ENCODE measurements at places on chromosomes 3 and 15.

- DNase-seq, result no peak
Measured at GRCh38 chr3:25419251-25419650, 8.8 kb upstream of the RARB start.

DNA sequence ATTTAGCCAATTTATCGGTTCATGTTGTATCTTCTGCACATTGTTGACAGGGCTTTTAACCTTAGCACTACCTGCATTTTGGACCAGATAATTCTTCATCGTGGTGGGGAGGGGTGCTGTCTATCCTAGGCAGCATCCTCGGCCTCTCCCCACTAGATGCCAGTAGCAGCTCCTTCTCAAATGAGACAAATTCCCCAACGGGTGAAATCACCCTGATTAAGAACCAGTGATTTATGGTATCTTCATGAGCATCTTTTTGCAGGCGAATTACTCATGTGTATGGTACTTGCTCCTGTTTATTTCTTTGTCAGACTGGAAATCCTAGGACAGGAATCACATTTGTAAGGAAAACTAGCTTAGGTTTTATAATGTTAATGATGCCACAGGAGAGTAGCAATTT, 68.0 kb downstream of the C3orf70 start:
- no peak for DNase-seq

- no peak for DNase-seq
Measured at GRCh38 chr3:154588831-154589230, 158.8 kb upstream of the GPR149 start.

- no peak for DNase-seq
Measured at GRCh38 chr3:194350726-194351071, 429 bp downstream of the CPN2 start.

- no peak for DNase-seq
Measured at GRCh38 chr3:46447228-46447985, 17.3 kb downstream of the LTF start.

DNA sequence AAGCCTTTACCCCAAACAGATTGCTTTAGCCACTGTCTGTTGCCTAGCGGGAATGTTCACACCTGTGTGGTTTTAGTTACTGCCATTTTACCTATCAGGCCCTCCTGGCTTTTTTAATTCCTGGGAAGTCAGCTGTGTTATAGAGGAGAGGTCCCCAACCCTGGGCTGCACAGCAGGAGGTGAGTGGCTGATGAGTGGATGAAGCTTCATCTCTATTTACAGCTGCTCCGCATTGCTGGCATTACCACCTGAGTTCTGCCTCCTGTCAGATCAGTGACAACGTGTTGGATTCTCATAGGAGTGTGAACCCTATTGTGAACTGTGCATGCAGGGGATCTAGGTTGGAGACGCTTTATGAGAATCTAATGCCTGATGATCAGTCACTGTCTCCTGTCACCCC, 127.0 kb downstream of the MBNL1 start:
- no peak for DNase-seq

DNA sequence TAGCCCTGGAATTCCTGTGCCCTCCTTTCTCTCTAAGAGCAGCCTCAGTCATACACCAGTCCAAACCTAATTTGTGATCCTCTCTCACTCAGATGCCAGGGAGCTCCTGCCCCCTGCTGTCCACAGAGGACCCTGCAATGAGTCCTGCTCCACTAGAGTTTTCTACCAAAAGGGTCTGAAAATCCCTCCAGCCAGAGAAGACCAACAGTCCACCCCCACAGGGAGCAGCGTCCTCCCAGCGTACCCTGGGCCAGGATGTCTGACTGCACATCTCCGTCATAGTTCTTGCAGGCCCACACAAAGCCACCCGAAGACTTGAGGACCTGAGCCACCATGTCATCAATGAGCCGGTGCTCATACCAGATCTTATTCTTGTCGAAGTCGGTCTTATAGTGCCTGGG, 15.4 kb downstream of the IDH2 start:
- DNase-seq, result peak; percentile 52

DNA sequence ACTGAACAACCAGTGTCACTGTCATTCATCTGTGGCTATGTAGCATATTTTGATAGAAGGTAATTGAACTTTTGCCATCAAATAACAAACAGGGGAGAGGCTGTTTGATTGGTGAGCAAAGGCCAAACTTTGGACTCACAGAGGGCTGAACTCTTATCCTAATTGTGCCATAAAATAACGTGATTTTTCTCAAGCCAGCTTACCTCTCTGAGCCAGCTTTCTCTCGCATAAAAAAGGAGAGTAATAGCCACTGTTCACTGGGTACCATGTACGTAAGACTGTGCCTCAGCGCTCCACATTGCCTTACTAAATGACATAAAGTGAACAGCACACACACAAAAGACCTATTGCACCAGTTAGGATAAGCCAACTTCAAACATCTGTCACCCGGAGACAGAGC, 216.9 kb downstream of the LRTM1 start:
- DNase-seq, result no peak

DNA sequence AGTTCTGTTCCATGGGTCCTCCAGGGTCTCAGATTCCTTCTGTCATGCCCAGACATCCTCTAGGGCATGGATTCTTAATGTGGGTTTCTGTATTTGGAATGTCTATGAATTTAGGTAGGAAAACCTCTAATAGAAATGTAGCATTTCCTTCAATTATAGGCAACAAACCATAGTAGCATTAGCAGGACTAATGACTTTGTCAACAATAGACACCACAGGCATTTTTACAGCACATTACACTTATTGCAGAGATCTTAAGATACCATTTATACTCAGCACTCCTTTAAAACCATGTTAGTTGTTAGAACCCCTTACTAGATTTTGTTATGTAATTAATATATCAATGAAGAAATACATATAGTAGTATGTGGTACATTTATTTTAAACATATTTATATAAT, 77.8 kb upstream of the TBC1D5 start:
- no peak for DNase-seq

DNA sequence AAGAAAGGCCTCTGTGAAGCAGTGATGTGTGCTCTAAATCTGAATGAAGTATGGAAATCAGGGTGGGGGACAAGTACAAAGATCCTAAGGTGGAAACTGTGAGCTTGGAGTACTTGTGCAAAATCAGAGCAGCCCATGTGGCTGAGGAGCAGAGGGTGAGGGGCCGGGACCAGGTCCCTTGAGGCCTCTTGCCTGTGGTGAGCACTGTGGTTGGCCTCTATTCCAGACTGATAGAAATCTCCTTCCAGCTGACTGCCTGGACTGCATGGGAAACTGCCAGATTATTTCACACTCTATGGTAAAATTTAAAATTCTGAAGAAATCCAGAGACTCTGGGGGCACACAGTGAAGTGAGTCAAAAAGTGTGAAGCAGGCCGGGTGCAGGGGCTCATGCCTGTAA, 81.4 kb downstream of the TM4SF4 start:
- DNase-seq, result no peak

DNA sequence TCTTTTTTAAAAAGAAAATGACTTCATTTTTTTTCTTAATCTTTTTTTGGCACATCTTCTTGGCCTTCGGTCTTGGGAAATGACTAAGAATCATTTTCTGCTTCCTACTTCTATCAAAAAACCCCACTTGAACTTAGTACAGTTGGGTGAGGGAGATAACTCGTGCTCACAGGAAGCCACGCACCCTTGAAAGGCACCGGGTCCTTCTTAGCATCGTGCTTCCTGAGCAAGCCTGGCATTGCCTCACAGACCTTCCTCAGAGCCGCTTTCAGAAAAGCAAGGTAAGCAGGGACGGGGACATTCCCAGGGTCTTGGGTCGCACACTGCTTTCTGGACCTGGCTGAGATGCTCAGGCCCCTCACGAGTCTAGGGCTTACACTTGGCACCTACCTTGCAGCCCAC, at the start of gene CCR4:
TSS of gene CCR4 (plus strand) at position 235 of the 402 bp plus-strand sequence. CDS start 1,779 bp downstream, outside the sequence.
- DNase-seq, result peak; percentile 66

DNA sequence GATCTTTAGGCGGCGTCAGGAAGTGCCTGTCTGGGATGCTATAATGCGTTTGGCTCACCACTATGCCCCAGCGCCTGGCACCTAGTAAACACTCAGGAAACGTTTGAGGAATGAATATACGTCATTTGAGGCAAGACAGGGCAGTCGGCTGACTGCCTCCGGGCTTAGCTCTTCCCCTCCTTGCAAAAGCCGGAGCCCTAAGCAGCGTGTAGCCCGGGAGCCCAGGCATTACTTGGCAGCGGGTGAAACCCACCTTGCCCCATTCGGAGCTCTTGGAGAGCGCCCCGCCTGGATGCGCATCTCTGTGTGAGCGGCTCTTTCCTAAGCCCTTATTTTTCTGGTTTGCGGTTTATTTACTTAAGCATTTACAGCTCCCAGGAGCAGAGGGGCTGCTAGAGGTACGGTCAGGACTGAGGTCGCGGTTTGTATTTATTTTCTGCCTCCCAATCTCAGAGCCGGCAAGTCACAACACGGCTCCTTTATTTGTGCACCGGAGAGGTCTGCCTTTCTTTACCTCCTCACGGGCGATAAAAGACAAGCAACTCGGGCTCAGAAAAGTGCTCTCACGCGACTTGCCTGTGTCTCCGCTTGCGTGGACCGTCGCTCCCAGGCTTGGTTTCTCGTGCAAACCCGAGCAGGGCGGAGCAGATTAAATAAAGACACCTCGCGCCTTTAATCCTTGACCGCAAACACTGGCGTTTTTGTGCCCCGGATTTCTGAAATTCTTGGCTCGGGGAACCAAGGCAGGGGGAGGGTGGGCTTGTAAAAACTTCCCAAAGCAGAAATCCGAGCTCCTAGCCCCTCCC, 737 bp upstream of the ITPR1 start:
- peak; percentile 23 for DNase-seq

GRCh38 chr3:58559586-58559985, 17.6 kb downstream of the FAM107A start:
- DNase-seq, result no peak

DNA sequence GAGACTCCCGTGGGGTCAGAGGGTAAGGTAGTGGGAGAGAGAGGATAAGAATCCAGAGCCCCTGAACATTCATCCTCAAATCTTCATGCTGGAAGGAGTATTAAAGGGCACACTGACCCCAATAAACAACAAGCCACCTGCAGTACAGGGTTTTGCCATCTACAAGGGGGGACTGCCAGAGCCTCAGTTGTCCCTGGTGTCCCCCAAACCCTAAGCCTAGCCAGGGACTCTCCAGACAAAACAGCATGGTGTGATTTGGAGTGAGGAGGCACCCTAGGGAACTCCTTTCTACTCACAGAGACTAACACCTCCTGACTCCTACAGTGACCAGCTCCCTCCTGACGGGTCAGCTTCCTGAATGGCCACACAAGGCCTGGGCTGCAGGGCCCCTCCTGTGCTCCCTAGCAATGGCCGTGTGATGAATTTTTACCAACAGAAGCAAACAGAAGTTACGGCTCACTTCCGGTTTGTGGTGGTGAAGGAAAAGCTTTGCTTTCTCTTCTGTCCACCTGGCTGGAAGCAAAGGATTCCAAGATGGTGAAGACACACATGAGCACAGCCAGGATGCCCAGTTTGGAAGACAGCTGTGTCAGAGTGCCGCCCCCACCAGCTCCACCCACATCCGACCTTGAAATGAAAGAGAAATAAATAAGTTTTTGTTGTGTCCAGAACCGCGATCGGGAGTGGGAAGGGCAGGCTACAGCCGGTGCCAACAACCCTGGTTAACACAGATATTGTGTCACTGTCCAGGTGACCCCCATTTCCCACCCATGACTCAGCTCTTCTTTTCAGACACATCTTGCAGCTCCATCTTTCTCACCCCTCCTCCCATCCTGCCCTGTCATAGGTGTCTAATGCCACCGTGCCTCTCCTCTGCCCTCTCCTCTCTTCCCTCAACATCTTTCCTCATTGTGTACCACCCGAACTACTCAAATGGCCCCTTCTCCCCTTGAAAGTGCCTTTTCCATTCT, 69.6 kb upstream of the ATP13A3 start:
- DNase-seq, result no peak

DNA sequence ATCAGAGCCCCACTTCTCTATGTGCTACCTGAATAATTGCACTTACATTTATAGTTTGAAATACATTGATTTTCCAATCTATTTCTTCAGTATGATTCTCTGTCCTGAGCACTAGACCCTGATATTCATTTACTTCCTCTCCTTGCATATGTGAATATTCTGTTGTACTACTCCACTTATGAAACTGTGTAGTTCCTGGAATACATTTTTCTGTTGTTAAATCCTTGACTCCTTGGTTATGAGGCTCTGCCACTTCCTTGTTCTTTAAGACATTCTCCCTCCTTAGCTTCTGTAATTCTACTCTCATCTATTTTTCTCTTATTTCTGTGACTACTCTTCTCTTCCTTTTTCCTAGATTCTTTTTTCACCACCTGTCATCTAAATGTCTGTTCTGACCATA, 12.9 kb upstream of the MGA start:
- no peak for DNase-seq

DNA sequence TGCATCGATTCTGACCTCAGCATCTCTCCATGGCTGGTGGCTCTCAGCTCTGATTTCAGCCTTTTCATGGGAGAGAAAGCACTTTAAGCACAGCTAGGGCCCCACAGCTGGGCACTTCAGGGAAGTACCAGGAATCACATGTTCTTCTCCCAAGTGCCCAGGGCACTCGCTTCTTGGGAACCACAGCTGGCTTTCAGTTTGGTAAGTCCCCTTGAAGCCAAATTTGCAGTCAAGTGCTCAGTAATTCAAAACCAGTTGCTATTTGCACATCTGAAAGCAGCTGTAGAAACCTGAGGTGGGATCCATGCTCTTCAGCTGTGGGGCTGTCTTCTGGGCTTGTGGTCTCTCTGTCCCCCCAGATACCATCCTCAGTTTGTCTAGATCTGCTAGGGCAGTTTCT, 12.8 kb downstream of the GABRA5 start:
- DNase-seq, result no peak

- DNase-seq, result no peak
Measured at GRCh38 chr3:44355362-44356033, 16.9 kb downstream of the TCAIM start.

DNA sequence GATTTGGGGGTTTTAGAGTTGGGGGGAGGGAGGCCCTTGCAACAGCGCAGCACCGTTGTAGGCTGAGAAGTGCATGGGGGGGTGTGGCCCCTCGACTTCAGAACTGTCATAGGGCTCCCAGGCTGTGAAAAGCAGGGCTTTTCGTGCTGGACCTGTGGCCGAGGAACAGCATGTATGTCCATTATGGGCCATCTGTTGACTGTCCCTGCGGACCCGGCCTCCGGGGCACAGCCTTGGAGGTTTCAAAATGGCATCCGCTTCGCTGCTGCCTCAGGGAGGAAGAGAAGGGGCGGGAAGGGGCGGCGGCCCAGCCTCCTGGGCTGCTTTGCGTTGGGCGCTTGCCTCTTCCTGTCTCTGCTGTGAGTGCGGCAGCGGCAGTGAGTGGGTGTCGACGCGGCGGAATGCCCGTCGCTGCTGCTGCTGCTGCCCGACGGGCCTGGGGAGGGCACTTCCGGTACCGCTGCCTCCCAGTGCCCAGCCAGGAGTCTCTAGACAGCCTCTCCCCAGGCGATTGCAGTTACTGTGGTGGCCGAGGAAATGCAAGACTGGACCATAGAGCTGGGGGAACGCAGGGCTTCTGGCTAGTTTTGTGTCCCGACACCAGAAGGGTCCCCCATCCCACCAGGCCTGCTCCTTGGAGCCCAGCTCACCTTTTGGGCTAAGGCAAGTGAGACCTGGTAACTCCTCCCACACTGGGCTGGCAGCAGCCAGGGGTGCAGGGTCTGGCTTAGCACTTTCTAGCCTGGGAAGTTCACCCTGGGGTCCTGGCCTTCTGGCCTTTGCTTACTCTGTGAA, 1.9 kb downstream of the GNAI2 start:
- peak; percentile 86 for DNase-seq

Data from activated naive CD4-positive, alpha-beta T cell treated with anti-CD3 and anti-CD28 coated beads, Interleukin-2, amount 50 U/mL, for 72 hours (primary cell).